NCI-H1417 treated with DMSO at 0.1 percent for 48 hours (cell line): ENCODE measurements at places on chromosomes 5 and 9.

DNA sequence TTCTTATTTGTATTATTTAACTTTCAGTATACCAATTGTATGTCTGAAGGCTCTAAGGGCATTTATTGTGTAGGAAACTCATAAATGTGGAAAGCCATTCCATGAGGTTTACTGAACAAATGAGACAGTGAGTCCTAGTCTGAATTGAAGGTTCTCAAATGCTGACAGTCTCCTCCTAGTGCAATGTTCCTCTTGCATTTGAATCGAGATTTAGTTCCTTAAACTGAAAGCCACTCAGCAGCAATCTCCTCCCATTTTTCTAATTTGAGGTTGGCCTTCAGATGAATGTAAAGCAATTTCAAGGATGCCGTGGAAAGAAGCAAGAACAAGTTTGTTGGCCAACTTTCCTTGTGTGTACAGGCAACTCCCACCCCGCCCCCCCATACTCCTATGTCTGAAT, 493.2 kb upstream of the KLF4 start:
- no peak for DNase-seq

DNA sequence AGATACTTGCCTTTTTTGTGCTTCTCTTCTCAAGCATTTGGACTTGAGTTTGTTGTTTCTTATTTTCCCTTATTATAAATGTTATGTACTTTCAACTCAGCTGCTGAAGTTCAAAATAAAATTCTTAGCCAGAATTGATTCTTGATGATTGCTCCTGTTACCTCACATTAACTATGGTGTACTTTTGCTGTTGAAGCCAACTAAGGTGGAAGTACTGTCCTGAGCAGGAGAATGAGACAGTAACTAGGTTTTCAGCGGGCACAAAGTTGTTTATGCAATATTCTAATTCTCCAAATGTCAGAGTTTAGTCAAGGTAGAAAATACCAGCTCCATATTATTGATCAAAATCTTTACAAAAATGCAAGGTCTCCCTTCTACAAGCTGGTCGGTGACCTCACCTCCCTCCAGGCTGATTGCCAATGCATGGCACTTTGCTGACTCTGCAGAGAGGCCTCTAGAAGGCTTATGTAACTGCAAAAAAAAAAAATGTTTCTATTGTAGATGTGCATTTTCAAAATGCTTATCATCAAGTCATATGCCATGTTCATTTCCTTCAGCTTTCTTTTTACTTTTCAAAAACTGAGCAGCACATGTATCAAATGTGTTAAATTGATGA, 1783.5 kb upstream of the WWC1 start:
- DNase-seq, result no peak

GRCh38 chr9:88691091-88691490, 156.1 kb downstream of the NXNL2 start:
- no peak for DNase-seq

- no peak for DNase-seq
These were observed 929.3 kb upstream of the DMAC1 start for GRCh38 chr9:8728910-8729309.

DNA sequence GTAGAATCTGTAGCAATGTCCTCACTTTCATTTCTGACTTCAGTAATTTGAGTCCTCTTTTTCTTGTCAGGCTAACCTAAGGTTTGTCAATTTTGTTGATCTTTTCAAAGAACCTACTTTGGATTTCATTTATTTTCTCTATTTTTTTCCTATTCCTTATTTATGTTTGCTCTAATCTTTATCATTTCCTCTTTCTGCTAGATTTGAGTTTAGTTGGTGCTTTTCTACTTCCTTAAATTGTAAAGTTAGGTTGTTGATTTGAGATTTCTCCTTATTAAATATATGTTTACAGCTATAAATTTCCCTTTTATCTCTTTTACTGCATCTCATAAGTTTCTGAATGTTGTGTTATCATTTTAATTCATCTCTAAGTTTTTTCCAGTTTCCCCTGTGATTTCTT, 75.1 kb upstream of the FAM120A start:
- no peak for DNase-seq

DNA sequence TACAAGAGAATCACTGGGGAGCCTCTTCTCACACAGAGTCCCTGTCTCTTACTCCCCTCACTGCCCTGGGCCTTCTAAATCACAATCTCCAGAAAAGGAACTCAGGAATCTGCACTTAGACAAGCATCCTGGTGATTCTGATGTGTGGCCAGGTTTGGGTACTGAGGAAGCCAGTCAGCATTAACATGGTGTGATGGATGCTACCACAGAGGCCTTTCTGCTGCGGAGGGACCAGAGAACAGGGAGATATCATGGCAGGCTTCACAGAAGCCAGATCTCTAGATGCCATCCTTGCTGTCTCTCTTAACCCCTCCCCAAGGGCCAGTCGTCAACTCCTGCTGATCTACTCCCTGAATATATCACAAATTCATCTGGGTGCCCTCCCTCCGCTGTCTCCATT, 1.6 kb downstream of the ANKS6 start:
- DNase-seq, result no peak

GRCh38 chr9:123881604-123882003, 48.3 kb downstream of the DENND1A start:
- no peak for DNase-seq

DNA sequence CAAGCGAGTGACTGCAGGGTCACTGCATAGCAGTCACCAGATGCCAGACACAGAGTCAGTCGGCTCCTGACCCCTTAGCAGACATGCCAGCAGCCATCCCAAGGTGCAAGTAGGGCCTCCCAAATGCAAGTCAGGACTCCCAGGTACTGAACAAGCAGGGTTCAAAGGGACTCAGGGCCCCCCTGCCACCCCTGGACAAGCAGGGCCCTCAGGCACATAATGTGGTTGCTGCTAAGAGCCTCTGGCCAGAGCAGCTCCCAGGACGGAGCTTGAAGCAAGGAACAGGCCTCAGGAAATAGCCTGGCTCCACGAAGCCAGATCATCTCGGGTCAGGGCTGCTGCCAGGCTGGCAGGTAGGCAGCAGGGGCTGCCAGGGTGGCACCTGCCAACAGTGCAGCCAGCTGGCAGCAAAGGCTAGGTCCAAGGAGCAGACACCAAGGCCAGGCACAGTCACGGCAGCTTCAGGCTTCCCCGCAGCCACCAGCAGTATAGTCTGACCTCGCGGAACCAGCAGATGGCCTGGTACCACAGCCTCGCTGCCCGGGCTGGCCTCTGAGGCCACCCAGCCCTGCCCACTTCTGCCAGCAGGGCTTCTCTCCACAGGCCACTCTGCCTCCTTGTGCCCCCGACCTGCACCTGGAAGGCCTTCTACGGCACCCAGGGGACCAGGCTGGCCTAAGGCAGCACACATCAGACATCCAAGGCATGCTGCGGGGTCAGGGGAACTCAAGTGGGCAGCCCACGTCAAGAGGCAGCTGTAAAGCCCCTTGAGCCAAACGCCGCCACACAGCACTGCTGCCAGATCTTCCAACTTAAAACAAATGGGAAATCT, 7.4 kb downstream of the EEIG1 start:
- no peak for DNase-seq

DNA sequence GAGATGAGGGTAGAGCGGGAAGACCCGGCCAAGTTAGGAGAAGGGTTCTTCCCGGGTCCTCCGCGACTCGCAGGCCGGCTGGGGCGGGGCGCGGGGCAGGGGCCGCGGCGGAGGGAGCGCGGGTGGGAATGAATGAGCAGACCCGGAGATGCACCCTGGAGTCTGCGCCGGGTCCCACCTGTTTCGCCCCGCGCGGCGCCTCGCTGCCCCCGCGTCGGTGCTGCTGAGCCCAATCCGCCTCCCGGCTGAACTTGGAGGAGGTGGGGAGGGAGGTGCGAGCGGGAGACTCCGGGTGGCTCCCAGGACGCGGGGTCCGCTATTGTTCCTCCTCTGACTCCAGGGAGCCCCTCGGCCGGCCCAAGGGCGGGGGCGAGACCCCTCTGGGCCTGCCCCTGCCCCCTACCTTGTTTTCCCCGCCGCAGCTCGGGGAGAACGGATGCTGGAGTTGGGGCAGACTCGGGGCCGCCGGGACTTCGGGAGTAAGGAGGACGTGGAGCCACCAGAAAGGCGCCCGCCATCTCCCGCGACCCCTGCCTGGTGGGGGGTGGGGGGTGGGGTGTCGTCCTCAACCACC, 659 bp downstream of the RAI14 start:
- DNase-seq, result no peak

GRCh38 chr9:22382331-22382730, 64.3 kb upstream of the DMRTA1 start:
- no peak for DNase-seq

GRCh38 chr5:118789366-118789765, 199.0 kb downstream of the DTWD2 start:
- no peak for DNase-seq

DNA sequence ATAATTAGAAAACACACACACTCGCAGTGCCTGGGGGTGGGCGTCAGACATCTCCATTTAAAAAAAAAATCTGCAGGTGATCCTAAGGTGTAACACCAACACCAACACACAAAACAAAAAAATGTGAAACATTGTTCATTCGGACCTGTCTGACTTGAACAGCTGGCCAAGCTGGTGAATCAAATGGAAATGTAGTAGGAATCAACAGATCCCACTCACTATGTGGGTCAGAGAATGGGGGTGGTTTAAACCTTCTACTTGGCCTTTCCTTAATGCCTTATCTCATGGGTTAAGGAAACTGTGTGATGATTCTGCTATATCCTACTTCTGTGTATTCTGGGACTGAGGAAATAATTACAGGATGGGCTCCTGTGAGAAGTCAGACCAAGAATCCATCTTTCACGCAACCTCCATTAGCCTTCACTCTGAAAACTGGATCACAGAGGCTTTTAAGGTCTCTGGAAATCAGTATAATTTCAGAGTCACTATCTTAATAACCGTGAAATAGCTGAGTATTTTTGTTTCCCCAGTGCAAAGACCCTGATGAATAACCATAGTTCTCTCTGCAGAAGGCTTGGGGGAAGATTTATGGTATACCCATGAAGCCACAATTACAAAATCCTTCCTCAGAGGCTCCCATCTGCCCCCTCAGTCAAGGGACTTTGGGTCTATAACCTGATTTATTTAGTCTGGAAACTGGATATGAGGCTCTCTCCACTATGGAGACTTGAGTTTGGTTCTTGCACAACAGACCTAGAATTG, 17.2 kb upstream of the MCCC2 start:
- DNase-seq, result no peak

DNA sequence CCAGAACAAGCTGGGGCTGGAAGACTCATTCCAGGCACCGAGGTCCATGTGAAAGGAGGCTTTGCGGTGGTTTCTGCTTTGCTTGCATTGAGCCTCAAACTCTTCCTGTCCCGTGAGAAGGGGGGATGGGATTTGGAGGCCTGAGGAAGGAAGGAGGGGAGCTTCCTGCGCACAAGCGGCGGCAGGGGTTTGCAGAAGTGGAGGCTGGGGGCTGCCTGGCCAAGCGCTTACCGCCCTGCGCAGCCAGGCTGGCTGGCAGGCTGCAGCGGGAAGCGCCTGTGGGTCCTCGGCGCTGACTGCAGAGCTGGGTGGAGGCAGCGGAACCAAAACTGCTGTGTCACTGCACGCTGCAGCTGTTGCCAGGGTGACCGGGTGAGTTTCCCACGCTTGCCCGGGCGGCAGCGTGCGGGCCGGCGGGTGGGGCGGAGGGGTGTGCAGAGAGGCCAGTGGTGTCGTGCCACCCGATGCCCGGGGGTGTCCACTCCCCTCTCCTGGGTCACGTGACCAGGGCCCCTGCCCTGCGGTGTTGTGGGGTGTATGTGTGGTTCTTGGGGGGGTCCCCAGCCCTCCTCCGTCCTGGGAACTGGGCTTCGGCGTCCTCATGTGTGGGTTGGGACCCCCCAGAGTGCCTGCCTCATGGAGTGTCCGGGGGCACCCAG, 81.0 kb downstream of the RXRA start:
- peak; percentile 63 for DNase-seq

- DNase-seq, result no peak
These were observed 3.8 kb upstream of the CTNNAL1 start for GRCh38 chr9:109017061-109017460.

DNA sequence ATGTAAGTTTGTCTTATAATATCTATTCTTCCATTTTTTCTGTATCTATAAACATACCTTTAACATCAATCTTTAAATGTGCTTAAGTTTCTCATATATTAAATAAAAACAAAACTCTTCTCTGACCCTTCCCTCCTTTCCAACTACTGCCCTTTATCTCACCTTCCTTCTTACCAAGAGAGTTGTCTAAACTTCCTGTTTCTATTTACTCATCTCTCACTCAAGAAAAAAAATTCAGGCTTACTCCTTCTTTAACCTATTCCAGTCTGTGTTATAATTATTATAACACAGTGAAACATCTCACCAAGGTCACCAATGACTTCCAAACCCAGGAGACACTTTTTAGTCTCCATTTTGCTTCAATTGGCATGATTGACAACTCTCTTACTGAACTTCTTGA, 140.9 kb downstream of the CCDC171 start:
- DNase-seq, result no peak

- DNase-seq, result no peak
These were observed 16.1 kb downstream of the NIPSNAP3B start for GRCh38 chr9:104779946-104780535.

- no peak for DNase-seq
These were observed 74.4 kb downstream of the GLIS3 start for GRCh38 chr9:4225291-4226028.

- DNase-seq, result no peak
These were observed 90.0 kb downstream of the DOCK8 start for GRCh38 chr9:304519-305185.

DNA sequence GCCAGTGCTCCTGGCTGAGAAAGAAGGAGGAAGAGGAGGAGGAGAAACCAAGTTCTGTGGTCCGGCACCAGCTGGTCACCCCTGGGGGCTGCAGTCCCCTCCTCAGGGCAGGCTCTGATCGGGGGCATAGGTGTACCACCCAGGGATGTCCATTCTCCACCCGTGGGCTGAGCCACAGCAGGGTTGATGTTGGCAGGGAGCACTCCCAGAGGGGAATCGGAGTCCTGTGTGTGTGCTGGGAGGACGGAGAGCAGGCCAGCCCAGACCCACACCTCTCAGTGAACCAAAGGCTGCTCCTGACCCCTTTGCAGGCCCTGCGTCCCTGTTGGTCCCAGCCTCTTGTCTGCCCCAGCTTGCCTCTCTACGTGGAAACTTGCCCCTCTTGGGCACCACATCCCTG, 4.6 kb upstream of the ADAMTSL2 start:
- no peak for DNase-seq

DNA sequence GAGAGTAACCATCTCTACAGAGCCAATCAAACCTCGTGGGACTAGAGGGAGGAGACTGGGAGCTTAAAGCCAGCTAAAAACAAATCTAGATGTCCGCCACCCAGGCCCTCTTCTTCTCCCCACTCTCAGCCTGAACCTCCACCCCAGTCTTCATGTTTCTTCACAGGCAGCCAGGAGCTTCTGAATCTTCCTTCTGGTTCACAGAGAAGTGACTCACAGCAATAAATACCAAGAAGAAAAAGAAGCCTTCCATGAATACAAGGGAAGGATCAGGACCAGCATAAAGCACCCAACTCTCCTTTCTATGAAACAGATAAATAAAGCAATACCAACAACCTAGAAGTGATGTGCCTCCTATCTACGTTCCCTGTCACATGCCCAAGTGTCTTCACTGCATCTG, 103.3 kb upstream of the SLIT3 start:
- no peak for DNase-seq

GRCh38 chr5:67858471-67859031, 357.0 kb upstream of the PIK3R1 start:
- no peak for DNase-seq

- DNase-seq, result no peak
These were observed 183.2 kb upstream of the MAP3K1 start for GRCh38 chr5:56632199-56632598.
